ENCODE measurements at places on chromosomes 12 and 14.

- DNase-seq = no peak
Observed at GRCh38 chr14:23537351-23538049, 14.1 kb downstream of the ZFHX2 start.

GRCh38 chr12:3427956-3428355 is 63.0 kb upstream of the PRMT8 start:
- no peak for DNase-seq

DNA sequence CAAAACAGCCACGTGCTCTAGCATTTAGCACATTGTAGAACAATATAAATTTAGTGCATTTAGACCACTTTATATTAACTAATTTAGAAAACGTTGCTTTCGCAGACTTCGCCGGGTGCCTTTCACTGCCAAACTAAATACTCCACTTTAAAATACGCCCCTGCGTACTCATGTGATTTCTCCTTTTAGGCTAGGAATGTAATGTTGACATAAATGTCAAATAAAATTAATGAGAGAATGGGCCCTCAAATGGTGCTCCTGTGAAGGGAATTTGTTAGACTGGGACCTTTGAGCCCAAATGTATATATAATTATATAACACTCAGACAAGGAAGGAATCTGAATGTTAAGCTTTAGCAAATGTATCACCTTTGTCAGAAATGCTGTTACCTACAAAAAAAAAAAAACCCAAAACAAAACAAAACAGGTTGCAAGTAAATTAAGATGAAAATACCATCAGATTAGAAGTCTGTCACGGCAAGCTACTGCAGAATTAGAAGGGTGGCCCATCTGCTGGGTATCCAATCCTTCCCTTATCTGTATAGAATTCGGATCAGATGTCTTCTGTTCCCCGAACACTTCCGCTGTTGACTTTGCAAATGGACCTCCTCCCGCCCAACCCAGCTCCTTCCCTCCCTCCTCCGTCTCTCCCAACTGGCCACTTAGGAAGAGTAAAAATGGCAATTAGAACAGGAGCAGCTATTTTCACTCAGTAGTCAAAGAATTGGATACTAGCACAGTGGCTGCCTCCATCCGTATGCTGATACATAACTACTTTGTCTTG is 159.3 kb upstream of the FOXN3 start:
- DNase-seq = no peak

DNA sequence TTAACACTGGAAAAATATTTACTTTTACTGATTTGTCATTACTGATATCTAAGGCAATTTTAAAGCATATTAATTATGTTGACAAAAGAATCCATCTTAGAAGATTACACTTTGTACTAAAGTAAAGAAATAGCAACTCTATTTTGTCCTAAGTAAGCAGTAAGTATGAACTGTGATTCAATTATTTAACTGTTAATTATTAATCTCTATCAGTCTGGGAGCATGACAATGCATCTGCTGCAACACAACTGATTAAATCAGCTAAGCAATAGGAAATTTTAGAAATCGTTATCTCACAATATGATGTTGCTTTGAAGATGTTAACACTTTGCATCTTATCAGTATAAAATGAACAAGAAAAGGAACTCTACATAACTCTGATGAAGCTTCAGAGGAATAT is 172.3 kb downstream of the DPY19L2 start:
- DNase-seq = no peak

GRCh38 chr12:106601031-106601430 is 18.2 kb downstream of the RFX4 start:
- DNase-seq = no peak

Data from activated T-helper 1 cell treated with anti-CD3 and anti-CD28 coated beads, Interleukin-12 subunit alpha, Interleukin-12 subunit beta, Interleukin-2, Interleukin-4 antibody, amounts not matched to agents 30 ng/mL and 10 ng/mL and 1 ng/mL, durations not matched to agents 14 hours and 24 hours and 36 hours (primary cell).